ENCODE measurements at places on chromosomes 2 and 18. TPM values are rescaled to one million over a fixed set of nuclear protein-coding genes. Genes with fewer than 3 reads are reported as not detected.

GRCh38 chr18:62999392-62999791, 284.1 kb downstream of the PHLPP1 start:
- no peak for DNase-seq

GRCh38 chr2:13826314-13826853, 806.1 kb upstream of the LRATD1 start:
- no peak for DNase-seq

GRCh38 chr2:49111006-49111405, 43.3 kb downstream of the FSHR start:
- DNase-seq, result no peak

SPDYA gene
- total RNA-seq, result 0.42 TPM

GRCh38 chr18:8830067-8831060, 125.0 kb downstream of the MTCL1 start:
- no peak for DNase-seq

GRCh38 chr2:149278161-149278871, 52.1 kb upstream of the LYPD6 start:
- DNase-seq, result no peak

GRCh38 chr2:101430156-101430555, 42.9 kb upstream of the CREG2 start:
- no peak for DNase-seq

DNA sequence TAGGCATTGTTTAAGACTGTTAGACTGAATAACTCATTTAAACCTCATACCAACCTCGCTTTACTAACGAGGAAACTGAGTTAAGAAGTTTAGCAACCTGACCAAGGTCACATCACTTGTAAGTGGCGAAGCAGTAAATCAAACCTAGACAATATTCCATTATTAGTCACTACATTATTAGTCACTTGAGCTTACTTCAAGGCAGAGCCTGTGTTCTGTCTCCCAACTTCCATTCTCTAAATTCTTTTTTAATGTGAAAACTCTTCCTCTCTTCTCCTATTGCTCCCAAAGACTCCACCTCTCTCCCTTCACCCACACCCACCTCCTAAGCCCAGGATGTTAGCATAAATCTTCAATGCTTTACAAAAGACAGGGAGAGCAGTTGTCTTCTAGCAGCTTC, 156.5 kb downstream of the ARL6IP6 start:
- no peak for DNase-seq

UNC80 gene
- total RNA-seq, result 0.47 TPM

DNA sequence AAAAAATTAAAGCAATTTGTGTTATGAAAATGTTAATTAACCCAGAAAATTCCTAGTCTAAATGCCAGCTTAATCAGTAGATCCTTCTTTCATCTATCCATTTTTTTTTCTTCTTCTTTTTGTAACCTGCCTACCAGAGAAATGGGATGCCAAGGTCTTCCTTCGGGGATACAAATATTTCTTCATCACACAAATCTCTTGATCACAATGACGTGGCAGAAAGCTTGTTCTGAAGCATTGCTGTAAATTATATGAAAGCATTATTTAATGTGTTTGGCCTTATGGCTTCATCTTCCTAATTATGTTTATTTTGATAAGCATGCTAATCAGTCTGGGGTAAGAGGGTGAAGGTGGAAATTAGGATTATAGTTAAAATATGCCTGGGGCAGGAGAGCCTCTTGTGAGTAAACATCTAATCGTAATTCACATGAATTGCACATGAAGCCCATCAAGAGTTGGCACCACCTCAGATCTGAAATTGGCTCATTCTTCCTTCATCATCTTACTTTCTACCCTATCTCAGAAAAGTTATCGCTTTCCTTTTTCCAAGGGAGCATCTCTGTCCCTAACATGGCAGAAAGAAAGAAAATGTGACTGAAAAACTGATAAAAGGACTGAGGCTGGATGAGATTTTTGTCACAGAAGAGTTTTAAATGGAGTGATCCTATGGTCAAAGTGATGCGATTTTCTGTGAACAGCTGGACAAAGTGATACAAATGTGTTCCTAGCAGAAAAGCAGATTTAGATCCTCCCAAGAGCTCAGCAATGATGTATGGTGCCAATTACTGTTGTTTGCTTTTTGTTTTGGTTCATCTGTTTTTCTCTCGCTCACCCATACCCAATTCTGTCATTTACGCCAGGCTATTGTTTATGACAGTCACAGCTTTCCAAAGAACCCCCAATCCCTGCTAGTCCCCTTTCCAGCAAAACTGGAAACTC, 76.9 kb upstream of the PMAIP1 start:
- DNase-seq, result no peak

TMEM17 gene
- total RNA-seq, result 3.0 TPM

- no peak for DNase-seq
Observed at GRCh38 chr2:85907671-85908157, 18.9 kb upstream of the ST3GAL5 start.

- no peak for DNase-seq
Observed at GRCh38 chr2:70746094-70746974, 21.7 kb downstream of the ADD2 start.

RRM2 gene
- 118 TPM for total RNA-seq

GRCh38 chr2:43714164-43714563, 37.9 kb upstream of the C1GALT1C1L start:
- no peak for DNase-seq

KLHL14 gene
- total RNA-seq, result 1.9 TPM

GRCh38 chr18:54173980-54174630, 50.4 kb downstream of the MBD2 start:
- DNase-seq, result no peak

- DNase-seq, result no peak
Observed at GRCh38 chr2:182639971-182640370, 76.1 kb upstream of the DNAJC10 start.

GRCh38 chr2:111702119-111702803, 181.7 kb downstream of the ANAPC1 start:
- peak; percentile 86 for DNase-seq

- no peak for DNase-seq
Observed at GRCh38 chr2:151762694-151763093, 28.4 kb upstream of the NEB start.

DIPK1C gene
- 0.07 TPM for total RNA-seq

SCN1A gene
- total RNA-seq, result 2.1 TPM

RPRM gene
- 7.2 TPM for total RNA-seq

DNA sequence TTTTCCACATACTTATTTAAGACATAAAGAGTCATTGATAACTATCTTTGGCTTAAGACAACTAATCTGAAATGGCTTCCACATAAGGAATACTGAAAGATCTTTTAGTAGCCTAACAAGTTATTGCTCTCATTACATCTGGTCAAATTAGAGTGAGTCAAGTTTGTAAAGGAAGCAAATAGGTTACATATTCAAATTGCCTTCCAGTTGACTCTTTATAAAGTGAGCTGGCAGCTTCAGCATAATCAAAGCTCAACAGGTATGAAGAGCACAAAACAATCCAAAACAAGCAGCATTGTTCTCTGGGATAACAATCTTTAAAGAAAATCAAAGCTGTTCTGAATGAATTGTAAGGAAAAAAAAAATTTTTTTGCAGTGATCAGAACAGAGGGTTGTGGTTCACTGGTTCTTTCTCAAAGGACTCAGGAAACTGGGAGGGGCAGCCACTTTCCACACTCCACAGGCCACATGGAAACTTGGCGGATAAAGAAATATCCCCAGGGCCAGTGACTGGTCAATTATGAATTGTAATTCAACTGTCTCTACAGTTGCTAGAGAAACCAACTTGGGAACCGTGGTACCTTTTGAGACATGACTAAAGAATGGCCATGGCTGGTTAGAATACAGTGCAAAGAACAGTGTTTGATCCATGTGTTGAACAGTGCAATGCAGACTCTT, 369.3 kb upstream of the KCNH7 start:
- no peak for DNase-seq

GALNT5 gene
- total RNA-seq, result 0.14 TPM

TGFBRAP1 gene
- total RNA-seq, result 23.5 TPM

DNA sequence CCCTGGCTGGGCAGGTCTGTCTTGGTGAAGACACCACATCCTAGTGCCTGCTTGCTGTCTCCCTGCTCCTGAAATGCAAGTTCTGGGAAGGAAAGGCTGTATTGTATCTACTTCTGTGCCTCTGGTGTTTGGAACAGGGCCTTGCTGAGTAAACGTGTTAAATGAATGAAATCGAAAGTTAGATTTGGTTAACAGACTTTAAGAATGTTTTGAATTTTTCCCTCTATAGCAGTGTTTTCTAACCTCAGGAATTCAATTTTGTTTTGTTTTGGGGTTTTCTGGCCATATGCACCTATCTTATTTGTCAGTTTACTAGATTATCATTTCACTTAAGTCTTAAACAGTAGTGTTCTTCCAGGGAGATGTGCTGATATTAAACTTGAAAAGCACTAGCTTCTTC, 20.7 kb downstream of the FARP2 start:
- no peak for DNase-seq

ARHGEF33 gene
- total RNA-seq, result 0.10 TPM

Data from GM23338 (cell line).